ENCODE measurements at places on chromosomes 5 and 9.

- DNase-seq = no peak
These were observed 59.1 kb downstream of the SECISBP2 start for GRCh38 chr9:89377411-89377810.

DNA sequence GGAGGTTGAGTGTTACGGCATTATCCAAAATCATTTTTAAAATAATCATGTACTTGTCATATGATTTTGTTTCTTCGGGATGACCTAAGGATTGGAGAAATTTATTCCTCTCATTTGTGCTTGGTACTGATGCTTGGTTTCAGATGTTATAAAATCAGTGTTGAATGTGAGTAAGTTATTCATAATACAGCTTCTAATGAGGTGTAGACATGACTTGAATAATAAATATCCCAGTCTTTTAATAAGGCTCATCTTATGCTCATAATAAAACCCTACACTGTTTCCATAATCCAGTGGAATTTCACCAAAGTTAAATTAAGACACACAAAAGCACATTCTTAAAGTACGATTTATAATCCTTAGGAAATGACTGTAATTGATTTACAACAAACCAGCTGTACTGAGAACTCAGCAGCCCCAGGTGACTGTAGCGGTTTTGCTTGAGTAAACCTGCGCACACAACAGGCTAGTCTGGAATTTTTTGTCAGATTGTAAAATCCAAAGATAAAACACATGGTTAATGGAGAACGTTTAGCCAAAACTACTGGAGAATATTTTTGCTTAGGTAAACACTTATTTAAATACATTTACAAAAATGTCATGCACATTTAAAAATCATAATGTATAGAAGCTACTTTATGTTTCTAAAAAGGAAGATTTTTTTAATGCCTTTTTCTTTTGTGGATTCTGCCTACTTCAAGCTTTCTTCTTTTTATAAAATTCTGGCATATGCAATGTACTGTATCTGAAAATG is 609.8 kb upstream of the GRAMD2B start:
- DNase-seq = no peak

- no peak for DNase-seq
These were observed 77.3 kb upstream of the ZNF366 start for GRCh38 chr5:72584466-72584865.

DNA sequence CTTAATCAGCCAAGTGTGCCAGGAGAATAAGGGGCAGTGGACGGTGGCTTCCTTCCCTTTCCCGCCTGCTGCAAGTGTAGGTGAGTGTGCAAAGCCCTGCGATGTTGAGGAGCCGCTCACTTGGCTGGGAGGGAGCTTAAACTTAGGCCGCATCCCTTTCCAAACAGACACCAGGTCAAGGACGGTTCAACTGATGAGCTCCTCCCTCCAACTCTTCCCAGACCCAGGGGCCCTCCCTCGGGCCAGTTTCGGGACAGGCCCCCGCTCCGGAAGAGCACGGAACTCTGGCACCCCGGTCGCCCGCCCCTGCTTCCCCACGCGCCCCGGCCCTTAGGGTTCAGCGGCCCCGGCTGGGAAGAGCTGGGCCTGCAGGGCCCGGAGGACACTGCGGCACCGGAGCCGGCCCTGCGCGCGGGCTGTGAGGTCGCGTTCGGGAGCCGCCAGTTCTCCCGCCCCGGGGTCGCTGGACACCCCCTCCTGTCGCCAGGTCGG is 481 bp downstream of the MRPL36 start:
- no peak for DNase-seq

DNA sequence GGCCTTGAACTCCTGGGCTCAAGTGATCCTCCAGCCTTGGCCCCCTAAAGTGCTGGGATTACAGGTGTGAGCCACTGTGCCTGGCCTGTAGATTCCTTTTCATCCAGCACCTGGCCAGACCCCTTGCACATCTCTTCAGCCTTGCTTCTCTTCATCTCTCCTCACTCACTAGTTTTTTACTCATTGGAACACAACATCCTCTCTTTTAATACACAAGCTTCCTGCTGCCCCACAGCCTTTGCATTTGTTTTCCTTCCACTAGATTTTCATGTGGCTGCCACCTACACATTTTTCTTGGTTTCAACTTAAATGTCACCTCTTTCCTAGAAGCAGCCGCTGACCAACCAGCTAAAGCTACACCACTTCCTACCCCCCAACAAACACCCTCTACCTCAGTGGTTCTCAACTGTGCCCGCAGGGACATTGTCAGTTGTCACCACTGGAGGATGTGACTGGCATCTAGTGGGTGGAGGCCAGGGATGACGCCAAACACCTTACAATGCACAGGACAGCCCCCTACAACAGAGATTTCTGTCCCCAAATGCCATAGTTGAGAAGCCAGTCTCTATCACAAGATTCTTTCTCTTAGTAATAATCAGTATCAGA is 33.7 kb downstream of the HAVCR1 start:
- DNase-seq = peak; percentile 87

DNA sequence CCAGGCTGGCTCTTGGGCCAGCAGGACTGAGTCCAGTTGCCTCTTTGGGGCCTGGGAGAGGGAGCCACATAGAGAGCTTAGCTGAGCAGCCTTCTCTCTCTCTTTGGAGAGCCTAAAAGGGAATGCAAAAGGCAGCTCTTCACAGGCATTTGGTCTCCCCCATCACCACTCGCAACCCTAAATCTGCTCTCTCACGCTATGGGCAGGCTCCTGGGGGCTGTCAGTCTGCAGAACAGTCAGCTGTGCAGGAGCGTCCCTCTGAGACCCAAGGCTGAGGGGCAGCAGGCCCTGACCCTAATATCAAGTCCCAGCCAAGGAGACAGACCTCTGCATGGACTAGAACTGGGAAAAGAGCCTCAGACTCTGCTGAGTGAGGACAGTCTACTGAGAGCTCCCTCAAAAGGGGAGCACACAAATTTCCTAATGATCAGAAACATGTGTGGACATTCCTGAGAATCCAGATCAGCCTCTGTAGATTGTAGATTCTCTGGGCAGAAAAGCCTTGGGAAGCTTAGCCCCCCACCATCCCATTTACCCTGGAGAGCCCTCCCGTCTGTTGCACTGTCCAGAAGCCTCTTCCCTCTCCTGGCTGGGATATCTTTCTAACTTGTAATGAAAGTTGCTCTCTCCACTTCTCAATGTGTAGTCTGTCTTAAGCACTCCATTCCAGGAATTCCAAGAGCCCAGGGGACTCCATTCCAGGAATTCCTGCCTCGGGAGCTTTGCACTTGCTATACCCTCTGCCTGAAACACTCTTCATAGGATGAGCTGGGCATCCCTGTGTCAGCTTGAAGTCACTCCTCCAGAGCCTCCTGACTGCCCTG is 79.4 kb downstream of the FAM114A2 start:
- no peak for DNase-seq

GRCh38 chr5:11504065-11504885 is 400.0 kb downstream of the CTNND2 start:
- no peak for DNase-seq

DNA sequence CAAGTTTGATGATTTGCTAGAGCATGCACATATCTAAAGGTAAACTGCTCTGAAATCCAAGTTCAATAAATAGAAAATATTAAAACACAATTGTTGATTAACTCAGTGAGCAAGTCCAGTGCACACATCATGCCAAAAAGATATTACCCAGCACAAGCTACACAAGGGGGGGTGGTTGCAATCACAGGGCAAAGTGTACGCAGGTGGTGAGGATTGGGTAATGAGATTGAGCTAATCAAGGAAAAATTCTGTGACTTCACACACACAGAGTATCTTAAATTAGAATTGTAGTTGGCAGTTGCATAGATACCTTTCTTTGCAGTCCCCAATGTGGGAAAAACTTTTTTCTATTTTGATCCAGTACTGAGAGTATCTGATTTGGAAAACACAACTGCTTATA is 156.1 kb upstream of the NTRK2 start:
- no peak for DNase-seq

GRCh38 chr9:131728961-131729360 is 10.9 kb downstream of the RAPGEF1 start:
- peak; percentile 41 for DNase-seq

GRCh38 chr5:111254613-111255012 is 30.4 kb downstream of the CAMK4 start:
- DNase-seq = peak; percentile 30

GRCh38 chr9:137294681-137295237 is 7.3 kb downstream of the NRARP start:
- DNase-seq = no peak

DNA sequence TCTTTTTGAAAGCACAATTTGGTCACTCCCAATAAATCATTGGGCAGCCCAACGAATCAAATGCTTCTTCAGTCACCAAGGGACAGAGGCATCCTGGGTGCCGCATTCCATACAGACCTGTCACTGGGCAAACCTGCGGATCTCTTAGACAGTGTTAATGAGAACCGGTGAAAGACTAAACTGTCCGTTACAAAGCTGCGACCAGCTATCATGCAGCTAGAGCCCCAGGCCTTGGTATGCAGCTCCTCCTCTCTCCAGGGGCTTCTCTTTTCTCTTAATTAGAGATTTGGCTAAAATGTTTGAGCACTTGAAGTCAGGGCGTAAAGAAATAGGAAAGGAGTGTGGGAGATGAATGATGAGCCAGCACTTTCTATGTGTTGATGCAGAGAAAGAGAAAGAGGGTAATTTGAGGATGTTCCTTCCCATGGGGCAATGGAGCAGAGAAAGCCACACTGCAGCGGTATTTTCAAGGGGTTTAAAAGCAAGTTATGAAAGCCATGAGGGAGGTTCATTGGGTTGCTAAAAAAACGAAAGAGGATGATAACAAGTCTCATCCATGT is 175.3 kb downstream of the RFK start:
- DNase-seq = no peak

- no peak for DNase-seq
These were observed 86.1 kb downstream of the TMEM215 start for GRCh38 chr9:32869404-32869803.

DNA sequence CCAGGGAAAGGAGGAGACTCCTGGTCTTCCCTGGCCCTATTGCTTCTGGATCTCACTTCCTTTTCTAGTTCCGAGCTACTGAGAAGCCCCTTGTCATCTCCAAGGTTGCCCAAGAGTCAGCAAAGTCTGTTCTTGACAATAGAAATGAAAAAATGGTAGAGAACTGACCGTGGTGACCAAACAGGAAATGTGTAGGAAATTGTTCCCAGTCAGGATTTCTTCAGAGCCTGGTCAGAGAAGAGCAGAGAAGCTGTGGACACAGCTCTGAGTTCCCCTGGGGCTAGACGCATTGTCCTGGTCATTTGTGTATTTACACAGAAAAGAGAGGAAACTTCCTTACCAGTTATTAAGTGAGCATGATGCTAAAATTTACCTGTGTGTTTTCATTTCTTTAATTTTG is 35.6 kb downstream of the S1PR3 start:
- DNase-seq = no peak

DNA sequence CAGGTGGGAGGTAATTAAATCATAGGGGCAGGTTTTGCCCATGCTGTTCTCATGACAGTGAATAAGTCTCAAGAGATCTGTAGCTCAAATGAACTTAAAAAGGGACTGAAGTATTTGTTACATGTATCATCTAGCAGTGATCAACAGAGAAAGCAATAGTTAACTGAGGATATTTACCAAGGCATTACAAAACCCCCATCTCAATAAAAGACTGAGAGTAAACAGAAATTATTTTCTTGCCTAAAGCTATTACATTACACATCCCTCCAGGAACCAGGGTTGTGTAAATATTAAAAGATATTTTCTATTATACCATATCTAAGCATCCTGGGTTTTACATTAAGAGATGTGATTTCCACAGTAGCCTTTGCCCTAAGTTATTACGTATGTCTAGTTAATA is 169.9 kb downstream of the CTNND2 start:
- no peak for DNase-seq

DNA sequence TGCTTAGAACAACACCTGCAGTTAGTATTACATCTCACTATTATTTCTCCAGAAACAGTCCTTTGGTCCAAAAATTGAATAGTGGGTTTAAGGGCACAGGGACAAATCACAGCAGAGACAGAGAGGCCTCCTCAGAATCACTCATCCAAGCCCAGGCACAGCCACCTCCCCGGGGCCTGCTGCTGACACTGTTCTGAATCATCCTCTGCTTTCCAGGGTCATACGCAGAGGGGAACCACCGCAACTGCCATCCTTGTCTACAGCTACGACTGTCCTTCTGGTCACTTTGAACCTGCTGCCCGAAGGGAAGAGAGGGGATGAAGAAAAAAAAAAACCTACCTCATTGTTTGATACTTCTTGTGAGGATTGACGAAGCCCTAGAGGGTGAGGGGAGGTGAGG is 35.3 kb upstream of the MAN2A1 start:
- peak; percentile 9 for DNase-seq

DNA sequence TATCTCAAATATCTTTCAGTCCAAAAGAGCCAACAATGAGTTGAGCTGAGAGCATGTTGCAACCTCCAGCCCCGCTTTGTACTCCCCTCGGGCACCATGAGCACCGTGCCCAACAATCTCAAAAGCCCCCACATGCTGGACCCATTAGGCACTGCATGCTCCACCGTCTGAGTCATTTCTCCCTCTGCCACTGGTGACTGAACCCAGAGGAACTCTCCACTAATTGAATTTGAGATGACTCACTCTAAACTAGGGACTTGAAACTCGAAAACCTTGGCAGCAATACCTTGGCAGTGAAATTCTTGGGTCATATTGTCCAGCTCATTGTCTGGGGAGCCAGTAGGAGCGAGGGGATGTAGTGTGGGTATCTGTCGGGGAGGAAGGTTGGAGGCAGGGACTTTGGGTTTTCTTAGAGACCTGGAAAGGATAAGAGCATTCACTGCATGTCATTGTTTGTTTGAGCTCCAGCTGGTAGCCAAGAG is 49.9 kb upstream of the SLIT3 start:
- no peak for DNase-seq

GRCh38 chr5:1912951-1913565 is 30.3 kb upstream of the IRX4 start:
- no peak for DNase-seq

DNA sequence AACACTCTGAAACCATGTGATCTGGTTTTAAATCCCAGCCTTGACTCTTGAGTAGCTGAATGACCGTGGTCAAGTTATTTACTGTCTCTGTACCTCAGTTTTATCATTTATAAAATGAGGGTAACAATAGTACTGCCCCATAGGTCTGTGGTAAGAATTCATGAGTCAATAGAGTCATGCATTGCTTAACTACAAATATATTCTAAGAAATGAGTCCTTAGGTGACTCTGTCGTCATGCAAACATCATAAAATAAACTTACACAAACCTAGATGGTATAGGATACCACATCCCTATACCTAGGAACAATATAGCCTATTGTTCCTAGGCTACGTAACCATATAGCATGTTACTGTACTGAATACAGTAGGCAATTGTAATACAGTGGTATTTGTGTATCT is 20.3 kb upstream of the ABCA1 start:
- no peak for DNase-seq
